M059J (cell line): ENCODE measurements at places on chromosomes 13 and 19. TPM values are rescaled to one million over a fixed set of nuclear protein-coding genes. Genes with fewer than 3 reads are reported as not detected.
A peak's percentile ranks its signal among the peaks of the same experiment; 100 is the strongest.

GRCh38 chr13:73119612-73120011 is 60.8 kb downstream of the KLF5 start:
- no peak for DNase-seq

Gene ZNF415
- 4.8 and 8.4 TPM in 2 replicates for total RNA-seq

DNA sequence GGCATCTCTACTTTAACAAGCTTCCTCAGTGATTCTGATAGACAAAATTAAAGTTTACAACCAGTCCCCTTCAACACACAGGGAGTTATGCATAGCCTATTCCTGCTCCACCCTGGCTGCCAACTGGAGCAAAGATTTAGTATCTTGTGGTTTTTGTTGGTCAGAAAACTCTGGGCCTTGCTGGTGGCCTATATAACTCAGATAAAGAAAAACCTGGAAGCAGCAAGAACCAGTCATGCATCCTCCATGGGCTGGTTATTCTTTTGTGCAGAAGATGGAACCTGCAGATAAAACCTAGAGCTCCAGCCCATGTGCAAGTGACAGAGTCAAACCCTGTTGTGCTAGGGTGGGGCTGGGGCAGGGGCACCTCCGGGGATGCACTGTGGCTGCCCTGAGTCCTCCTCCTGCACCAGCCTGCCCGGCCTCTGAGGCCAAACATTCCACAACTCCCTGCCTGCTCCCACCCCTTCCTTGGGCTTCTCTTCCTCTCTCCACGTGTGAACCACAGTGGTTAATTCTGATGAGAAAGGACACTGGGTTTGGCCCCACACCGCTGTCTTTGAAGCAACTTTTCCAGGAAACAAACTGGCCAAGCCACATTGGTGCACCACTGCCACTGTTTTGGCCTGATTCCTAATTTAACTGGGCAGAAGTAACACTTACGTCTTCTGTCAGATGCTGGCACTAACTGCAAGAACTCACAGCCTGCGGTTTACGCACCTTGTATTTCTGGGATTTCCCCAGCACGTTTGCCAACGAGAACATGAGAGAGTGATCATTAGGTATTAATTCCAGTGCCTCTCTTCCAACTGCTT is 23.3 kb upstream of the GGACT start:
- peak; percentile 25 for DNase-seq

Gene PALM
- 0.07 and 1.4 TPM in 2 replicates for total RNA-seq

DNA sequence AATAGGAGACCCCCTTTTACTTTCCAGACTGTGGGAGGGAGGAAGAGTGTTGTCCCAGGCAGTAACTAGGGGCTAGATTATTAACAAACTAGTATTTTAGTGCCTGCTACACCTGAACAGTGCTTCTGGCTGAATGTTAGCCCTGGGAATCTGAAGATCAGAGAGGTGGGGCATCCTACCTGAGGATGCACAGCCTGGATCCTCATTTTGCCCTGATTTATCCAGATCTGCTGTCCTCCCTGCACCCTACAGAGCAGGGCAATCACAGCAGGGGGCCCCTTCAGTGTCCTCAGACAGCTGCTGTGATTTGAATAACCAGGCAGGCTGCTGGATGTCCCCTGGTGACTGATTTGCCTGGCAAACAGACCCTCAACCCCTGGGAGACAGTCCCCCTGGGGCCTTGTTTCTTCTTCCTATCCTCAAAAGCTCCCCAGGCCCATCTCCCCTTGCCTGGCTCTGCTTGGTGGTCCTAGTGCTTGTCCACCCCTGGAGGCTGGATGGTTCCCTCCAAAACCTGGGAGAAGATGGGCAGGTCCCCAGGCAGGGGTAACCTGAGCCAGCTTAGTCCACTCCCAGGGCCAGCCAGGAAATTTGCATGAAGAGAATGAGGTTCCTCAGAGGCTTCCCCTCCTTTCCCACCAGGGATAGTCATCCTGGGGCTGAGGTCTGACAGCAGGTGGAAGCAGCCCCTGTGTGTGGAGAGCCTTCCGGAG is at the start of gene OVOL3:
Gene OVOL3 (plus strand): TSS at position 657 of the 713 bp plus-strand sequence. CDS start 60 bp downstream, outside the sequence.
- DNase-seq, result no peak

Gene GPC6
- 0.37 and 0.71 TPM in 2 replicates for total RNA-seq

DNA sequence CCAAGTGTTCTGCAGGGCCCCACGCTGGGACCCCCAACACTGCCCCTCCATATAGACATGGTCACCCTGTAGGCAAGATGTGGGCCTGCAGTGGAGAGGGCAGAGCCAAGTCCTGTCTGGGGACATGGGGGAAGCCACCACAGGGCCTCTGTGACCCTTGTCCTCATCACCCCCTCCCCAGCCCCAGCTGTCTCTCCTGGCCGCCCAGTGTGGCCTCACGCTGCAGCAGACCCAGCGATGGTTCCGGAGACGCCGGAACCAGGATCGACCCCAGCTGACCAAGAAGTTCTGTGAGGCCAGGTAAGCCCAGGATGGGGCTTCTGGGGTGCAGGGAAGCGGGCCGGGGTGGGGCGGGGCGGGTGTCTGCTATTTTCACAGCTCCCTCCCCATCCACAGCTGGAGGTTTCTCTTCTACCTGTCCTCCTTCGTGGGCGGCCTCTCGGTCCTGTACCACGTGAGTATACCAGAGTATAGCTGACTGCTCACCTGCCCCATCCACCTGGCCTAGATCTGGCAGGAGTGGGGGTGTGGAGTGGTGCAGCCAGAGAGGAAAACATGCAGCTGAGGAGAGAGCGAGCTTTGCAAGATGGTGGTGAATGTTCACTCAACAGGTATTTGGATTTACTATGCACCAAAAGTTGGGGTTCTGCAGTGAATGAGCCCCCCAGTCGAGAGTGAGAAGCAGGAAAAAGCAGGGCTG is 46.4 kb downstream of the CERS4 start:
- DNase-seq, result no peak

DNA sequence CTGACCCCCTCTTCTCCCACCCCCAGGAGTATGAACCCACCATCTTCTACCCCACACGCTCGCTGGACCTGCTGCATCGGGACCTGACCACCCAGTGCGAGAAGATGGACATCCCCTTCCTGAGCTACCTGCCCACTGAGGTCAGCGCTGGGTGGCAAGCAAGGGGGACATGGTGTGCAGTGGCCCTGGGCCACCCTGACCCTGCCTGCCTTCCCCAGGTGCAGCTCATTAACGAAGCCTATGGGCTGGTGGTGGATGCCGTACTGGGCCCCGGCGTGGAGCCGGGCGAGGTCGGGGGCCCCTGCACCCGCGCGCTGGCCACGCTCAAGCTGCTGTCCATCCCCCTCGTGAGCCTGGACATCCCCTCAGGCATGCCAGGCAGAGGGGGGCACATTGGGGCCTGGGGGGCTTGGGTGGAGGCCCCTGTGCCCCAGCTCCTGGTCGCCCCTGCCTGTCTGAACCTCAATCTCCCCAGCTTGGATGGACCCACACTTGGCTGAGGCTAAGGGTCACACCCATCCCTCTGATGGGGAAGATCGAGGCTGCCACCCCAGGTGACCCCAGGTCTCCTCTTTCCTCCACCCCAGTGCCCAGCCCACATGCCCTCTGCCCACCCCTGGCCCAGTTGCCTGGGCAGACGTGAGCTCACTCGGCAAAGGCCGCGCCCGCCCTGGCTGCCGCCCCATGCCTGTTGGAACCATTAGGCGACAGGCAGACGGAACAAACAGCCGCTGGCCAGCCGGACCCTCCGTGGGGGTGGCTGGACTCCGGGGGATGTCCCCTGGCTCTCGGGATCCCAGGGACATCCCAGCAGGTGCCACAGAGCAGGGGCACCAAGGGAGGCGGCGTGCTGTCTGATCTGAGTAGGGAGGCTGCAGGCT is 2.5 kb upstream of the CILP2 start:
- no peak for DNase-seq

- DNase-seq, result no peak
These were observed 593.5 kb downstream of the KCTD12 start for GRCh38 chr13:76292726-76293125.
